Stimulated activated CD8-positive, alpha-beta memory T cell treated with anti-CD3 and anti-CD28 coated beads, Interleukin-2, amount 100 ng/mL, for 1 hour (primary cell): ENCODE measurements at places on chromosomes 3 and 15.

DNA sequence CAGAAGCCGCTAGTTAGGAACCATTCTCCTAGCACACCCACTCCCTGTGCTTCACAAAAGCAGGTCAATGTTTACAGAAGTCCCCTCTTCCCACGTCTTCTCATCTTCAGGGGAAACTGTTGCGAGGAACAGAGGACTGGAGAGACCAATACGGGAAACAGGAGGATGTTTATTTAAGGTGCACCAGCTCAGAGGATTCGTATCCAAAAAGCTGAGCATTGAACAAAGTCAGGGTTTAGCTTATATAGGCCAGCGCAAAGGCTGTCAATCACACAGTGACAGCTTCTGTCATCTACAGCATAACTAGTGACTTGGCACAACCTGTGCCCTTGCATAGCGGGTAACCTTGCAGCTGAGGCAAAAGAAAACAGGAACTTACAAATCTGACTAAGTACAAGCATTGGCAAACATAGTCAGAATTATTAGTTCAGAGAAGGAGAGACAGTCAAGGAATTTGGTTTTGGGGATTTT, 61.3 kb downstream of the ZDHHC19 start:
- no peak for DNase-seq

- no peak for DNase-seq
Measured at GRCh38 chr3:51916418-51916817, 13.3 kb upstream of the IQCF1 start.

- DNase-seq, result no peak
Measured at GRCh38 chr3:87488765-87489164, 212.4 kb upstream of the POU1F1 start.

DNA sequence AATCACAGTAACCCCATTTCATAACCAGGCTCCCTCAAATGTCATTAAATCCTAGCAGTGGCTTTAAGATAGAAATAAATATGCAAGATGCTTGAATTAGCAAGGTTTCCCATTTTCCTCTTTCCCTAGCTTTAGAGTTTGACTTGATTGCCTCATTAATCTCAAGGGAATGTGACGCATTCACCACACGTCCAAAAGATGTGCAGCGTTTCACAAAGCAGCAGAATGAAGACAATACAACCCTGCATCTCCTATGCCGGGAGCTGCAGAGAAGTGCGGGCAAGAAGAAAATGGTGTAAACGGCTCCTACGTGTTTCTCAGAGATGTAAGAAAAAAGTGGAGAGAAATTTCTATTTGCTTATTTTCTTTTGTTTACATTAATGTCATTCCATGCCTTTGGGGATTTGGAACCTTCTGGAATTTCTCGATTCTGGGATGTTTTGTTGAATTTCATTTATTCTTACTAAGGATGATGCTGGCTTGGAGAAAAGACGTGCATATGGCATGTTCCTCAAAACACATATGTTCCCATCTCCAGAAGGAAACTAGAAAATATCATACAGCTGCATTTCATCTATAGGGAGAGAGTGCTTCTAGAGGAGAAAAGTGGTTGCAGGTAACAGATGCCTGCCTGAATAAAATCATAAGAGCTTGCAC, 27.8 kb upstream of the FRMD4B start:
- DNase-seq, result no peak

GRCh38 chr3:167078070-167078622, 302.0 kb downstream of the ZBBX start:
- no peak for DNase-seq

- DNase-seq, result no peak
Measured at GRCh38 chr3:42128526-42128925, 37.4 kb downstream of the TRAK1 start.

DNA sequence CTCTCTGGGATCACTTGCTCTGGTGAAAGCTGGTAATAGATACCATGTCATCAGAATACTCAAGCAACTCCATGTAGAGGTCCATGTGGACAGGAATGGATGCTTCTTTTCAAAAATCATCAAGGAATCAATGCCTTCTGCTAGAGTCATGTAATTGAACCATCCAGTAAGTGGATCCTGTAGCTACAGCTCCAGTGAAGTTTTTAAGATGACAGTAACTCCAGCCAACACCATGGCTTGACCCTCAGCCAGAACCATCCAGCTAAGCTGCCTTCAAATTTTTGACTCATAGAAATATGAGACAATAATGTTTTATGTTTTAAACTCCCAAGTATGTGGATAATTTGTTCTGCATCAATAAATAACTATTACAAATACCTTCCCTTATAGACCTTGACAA, 923.7 kb downstream of the EPHA3 start:
- DNase-seq, result no peak

DNA sequence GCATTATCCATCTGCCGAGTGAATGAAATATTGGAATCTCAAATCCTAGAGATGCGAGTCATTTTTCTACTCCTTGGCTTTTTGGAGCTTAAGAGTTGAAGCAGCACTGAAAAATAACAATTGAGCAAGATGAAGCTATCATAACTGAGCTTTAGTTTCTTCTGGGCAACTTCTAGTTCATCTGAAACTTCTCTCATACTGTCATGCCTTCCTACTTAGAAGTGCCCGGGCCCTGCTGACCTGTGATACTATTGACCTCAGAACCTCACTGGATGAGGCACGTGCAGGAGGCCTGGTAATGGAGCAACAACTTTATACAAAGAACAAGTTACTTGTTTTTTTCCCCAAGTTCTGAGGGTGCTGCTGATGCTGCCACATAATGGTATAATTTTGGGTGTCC, 48.5 kb upstream of the P3H2 start:
- no peak for DNase-seq
